Large intestine (tissue), 12 donors: ENCODE measurements at places on chromosomes 13 and 19. TPM values are rescaled to one million over a fixed set of nuclear protein-coding genes. Genes with fewer than 3 reads are reported as not detected.

DNA sequence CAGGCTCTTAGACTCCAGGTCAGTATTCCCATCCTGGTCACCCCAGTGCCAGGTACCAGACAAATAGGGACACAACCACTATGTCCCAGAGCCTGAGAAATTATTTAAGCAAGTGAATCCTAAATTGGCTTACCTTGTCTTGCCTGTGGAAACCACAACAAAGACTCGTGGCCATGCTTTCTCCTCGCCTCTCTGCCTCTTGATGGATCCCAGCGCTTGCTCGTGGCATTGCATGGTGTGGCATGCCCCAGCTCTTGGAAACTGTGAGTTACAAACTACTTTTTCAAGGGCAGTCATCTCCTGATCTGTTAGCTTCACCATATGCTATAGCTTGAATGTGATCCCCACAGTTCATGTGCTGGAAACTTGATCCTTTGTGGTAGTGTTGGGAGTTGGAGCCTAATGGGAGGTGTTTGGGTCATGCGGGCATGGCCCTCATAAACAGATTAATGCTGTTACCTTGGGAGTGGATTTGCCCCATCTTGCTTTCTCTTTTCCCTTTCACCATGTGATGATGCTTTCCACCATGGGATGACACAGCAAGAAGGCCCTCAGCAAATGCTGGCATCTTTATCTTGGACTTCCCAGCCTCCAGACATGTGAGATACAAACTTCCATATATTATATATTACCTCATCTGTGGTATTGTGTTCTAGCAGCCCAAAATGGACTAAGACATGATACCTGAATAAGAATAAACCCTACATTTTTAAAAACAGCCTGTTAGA lies 31.2 kb downstream of the SPRYD7 start:
- no peaks in the 10 kb centered on the region for H3K36me3 ChIP-seq
- H3K4me1 ChIP-seq = no peaks in the 10 kb centered on the region
- no peak overlapping the region for H3K4me3 ChIP-seq
- H3K27me3 ChIP-seq = no peaks in the 10 kb centered on the region

- peaks cover 16% of the 10 kb centered on the region for H3K4me1 ChIP-seq
- H3K4me3 ChIP-seq = no peak overlapping the region
- DNase-seq = peak; percentile 3
- H3K36me3 ChIP-seq = peaks cover 2% of the 10 kb centered on the region
- H3K27me3 ChIP-seq = no peaks in the 10 kb centered on the region
Measured at GRCh38 chr19:11257846-11258380, 4.4 kb downstream of the DOCK6 start.

DNA sequence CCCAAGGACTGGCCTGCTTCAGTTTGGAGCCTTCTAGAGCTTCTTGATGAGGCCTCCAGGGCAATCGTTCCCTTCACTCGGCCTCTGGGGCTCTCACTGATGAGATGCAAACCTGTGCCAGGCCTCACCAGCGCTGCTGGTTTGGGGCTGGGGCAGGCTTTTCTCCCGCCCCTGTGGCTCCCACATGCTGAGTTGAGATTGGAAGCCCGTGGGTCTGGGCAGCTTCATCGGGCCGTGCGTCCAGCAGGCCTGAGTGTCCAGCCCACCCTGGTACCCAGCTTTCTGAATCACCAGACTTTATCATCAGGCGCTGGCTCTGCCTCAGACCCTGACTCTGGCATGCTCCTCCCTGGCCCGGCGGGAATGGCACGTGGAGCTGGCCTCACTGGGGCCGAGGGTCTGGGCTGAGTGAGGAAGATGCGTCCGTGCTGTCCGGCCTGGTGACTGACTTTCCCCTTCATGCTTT lies 4.3 kb downstream of the CALM3 start:
- H3K4me1 ChIP-seq = peaks cover 31% of the 10 kb centered on the region
- H3K27ac ChIP-seq = no peak overlapping the region
- peaks cover 55% of the 10 kb centered on the region for H3K36me3 ChIP-seq

- H3K4me3 ChIP-seq = no peak overlapping the region
- no peak overlapping the region for H3K27ac ChIP-seq
- H3K36me3 ChIP-seq = no peaks in the 10 kb centered on the region
- no peaks in the 10 kb centered on the region for H3K27me3 ChIP-seq
Measured at GRCh38 chr13:22193070-22193469, 522.2 kb downstream of the FGF9 start.

The ZNF835 gene
- polyA plus RNA-seq = 2.8 TPM

The ZNF320 gene
- 36.7 TPM for polyA plus RNA-seq

The CCNA1 gene
- 1.5 TPM for polyA plus RNA-seq

The MIR17HG gene
- 8.9 TPM for polyA plus RNA-seq

The ZNF878 gene
- polyA plus RNA-seq = 0.57 TPM
